ENCODE measurements at places on chromosomes 13 and 19. TPM values are rescaled to one million over a fixed set of nuclear protein-coding genes. Genes with fewer than 3 reads are reported as not detected.
A peak's percentile ranks its signal among the peaks of the same experiment; 100 is the strongest.

Gene TTYH1
- not detected for polyA plus RNA-seq

Gene CATSPERD
- polyA plus RNA-seq = not detected

GRCh38 chr19:4636151-4636717 is 3.1 kb upstream of the TNFAIP8L1 start:
- no peak overlapping the region for H3K27ac ChIP-seq
- no peak overlapping the region for H3K4me3 ChIP-seq
- DNase-seq = peak; percentile 75
- no peaks in the 10 kb centered on the region for H3K4me1 ChIP-seq
- H3K27me3 ChIP-seq = no peaks in the 10 kb centered on the region

Gene ERICH4
- not detected for polyA plus RNA-seq

Gene JAK3
- polyA plus RNA-seq = 2.6 TPM

DNA sequence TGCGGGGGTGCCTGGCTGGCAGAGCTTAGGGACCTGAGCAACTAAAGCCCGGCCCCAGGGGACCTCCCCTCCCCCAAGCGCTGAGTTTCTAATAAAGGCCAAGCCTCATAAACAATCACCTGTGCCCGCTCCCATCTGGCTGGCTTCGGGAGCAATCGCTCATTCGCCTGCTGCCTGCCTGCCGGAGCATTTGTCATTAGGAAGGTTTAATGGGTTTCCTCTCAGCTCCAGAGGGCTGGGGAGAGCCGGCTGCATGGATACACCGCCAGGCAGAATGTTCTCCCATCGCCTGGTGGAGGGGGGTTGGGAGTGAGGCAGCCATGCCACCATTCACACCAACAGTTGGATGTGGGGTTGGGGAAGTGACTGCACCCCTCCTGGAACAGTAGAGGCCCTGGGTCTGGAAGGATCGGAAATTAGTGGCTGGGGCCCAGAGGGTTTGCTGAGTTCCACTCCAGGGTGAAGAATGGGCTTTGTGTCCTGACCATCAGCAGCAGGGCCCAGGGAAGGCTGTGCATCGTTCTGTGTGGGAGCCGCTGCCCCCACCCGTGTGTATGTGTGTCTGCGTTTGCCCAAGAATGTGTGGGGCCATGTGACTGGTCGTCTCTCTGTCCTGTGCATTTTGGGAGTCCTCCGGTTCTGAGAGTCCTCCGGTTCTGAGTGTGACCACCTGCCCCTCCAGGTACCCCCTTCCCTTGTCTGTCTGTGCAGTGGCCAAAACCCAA is 15.3 kb downstream of the PIN1 start:
- H3K36me3 ChIP-seq = no peaks in the 10 kb centered on the region
- DNase-seq = no peak
- no peak overlapping the region for H3K27ac ChIP-seq
- no peaks in the 10 kb centered on the region for H3K27me3 ChIP-seq

- H3K4me3 ChIP-seq = no peak overlapping the region
- no peaks in the 10 kb centered on the region for H3K27me3 ChIP-seq
- no peaks in the 10 kb centered on the region for H3K36me3 ChIP-seq
- no peak for DNase-seq
Measured at GRCh38 chr19:16778796-16779411, 50.3 kb upstream of the SIN3B start.

Gene MYPOP
- 8.3 TPM for polyA plus RNA-seq

DNA sequence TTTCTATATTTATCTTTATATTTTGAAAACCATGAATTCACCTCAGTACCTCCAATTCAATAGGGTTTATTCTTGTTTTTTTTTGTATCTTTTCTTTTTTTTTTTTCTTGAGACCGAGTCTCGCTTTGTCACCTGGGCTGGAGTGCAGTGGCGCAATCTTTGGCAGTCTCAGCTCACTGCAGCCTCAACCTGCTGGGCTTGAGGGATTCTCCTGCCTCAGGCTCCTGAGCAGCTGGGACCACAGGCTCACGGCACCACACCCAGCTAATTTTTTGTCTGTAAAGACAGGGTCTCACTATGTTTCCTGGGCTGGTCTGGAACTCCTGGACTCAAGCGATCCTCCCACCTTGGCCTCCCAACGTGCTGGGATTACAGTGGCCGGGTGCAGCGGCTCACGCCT is 23.1 kb upstream of the EVI5L start:
- H3K4me1 ChIP-seq = no peaks in the 10 kb centered on the region
- no peak overlapping the region for H3K4me3 ChIP-seq
- no peak overlapping the region for H3K27ac ChIP-seq
- no peaks in the 10 kb centered on the region for H3K27me3 ChIP-seq

DNA sequence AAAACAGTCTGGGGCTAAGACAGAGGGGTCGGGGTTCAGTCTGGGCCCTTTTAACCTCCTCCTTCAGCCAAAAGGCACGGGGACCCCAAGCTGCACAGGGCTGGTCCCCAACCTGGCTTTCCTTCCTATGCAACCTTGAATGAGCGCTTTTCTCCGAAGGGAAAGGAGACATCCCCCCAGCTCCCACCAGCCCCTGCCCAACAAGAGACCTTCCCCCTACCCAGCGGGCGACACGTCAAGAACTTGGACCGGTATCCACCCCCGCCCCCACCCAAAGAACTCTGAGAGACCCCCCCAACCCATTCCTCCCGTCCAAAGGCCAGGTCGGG is 35.0 kb upstream of the NANOS3 start:
- H3K4me3 ChIP-seq = peak overlapping the region; percentile 73
- no peaks in the 10 kb centered on the region for H3K36me3 ChIP-seq
- H3K27me3 ChIP-seq = no peaks in the 10 kb centered on the region
- DNase-seq = peak; percentile 56
- H3K27ac ChIP-seq = peak overlapping the region; percentile 89

GRCh38 chr13:80841414-80841813 is 500.5 kb upstream of the SPRY2 start:
- no peaks in the 10 kb centered on the region for H3K36me3 ChIP-seq
- no peak overlapping the region for H3K27ac ChIP-seq
- no peaks in the 10 kb centered on the region for H3K4me1 ChIP-seq
- H3K27me3 ChIP-seq = no peaks in the 10 kb centered on the region
- no peak overlapping the region for H3K4me3 ChIP-seq

DNA sequence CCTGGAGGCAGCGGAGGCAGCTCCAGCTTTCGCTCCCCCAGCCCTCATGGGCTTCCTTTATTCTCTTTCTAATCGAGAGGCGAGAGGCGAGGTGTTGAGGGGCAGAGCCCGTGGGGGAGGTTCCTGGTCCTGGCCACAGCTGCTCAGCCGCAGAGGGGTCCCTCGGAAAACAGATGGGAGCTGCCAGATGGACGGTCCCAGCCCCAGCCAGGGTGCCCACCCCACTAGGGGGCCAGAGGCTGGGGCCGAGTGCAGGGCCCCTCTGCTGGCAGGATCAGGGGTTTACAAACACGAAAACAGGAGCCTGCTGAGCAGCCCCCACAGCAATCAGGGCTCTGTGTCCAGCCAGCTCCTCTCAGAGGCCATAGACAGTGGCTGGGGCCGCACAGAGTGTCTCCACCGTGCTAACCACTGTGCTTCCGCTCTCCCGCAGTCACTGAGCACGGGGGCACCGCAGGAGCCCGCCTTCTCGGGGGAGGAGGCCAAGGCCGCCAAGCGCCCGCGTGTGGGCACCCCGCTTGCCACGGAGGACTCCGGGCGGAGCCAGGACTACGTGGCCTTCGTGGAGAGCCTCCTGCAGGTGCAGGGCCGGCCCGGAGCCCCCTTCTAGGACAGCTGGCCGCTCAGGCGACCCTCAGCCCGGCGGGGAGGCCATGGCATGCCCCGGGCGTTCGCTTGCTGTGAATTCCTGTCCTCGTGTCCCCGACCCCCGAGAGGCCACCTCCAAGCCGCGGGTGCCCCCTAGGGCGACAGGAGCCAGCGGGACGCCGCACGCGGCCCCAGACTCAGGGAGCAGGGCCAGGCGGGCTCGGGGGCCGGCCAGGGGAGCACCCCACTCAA is 182.2 kb downstream of the KDM4B start:
- no peaks in the 10 kb centered on the region for H3K27me3 ChIP-seq
- H3K27ac ChIP-seq = no peak overlapping the region
- H3K36me3 ChIP-seq = no peaks in the 10 kb centered on the region
- no peak overlapping the region for H3K4me3 ChIP-seq
- no peaks in the 10 kb centered on the region for H3K4me1 ChIP-seq
- no peak for DNase-seq

Gene CYP2S1
- not detected for polyA plus RNA-seq

Gene TMC4
- polyA plus RNA-seq = 15.8 TPM

DNA sequence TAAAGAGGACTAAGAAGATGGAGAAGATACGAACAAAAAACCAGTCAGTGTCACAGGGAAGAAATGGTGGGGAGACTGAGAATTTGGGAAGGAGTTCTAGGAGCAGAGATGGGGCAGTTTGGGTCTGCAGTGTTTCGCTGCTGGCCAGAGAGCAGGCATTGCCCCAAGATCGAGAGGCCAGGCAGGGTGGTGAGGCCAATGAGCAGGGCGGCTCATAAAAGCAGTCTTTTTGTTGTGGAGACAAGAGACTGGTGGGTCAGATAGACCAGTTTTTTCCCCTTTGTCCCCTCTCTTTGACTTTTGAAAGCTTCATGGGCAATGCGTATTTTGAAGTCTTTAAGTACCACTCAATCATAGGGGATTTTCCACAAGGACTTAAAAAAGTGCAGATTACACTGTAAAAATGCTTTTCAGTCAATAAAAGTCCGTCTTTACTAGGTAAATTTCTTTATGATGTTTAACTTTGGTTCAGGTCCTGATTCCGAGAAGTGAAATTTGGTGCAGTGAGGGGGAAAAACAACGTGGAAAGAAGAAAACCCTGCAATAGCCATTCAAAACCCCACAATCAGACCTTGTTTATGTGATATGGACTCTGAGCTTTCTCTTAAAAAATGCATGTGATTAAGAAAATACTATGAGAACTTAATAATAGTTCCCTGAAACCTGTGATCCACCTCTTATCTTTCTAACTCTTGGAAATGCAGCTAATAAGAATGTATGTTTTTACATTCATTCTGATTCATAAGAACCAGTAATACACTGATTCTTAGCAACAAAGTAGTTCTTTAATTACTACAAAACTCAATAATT is 338.9 kb downstream of the KLF5 start:
- no peaks in the 10 kb centered on the region for H3K4me1 ChIP-seq
- DNase-seq = no peak
- no peaks in the 10 kb centered on the region for H3K27me3 ChIP-seq
- no peak overlapping the region for H3K27ac ChIP-seq
- H3K4me3 ChIP-seq = no peak overlapping the region

Gene TINCR
- 0.50 TPM for polyA plus RNA-seq

DNA sequence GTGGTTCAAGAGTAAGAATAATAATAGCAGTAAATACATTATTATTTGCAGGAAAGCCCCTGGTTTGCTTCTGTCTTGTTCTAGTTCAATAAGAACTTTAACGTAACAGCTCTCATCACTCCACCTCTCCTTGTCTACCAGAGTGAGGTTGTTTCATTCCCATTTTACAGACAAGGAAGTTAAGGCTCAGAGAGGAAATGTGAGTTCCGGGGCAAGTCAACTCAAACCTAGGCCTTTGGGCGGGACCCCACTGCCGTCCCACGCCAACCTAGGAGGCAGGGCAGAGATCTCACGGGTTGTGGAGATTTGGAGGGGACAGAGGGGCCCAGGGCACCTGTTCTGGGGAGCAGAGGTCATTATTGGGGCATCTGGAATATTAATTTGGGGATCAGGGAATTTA is 1.5 kb downstream of the MAP4K1 start:
- H3K4me3 ChIP-seq = no peak overlapping the region
- no peaks in the 10 kb centered on the region for H3K27me3 ChIP-seq
- H3K36me3 ChIP-seq = no peaks in the 10 kb centered on the region

Gene PEG3
- polyA plus RNA-seq = 3.5 TPM

Gene DACT3
- 47.0 TPM for polyA plus RNA-seq

- DNase-seq = no peak
- no peak overlapping the region for H3K4me3 ChIP-seq
- H3K27ac ChIP-seq = no peak overlapping the region
- no peaks in the 10 kb centered on the region for H3K4me1 ChIP-seq
Measured at GRCh38 chr13:21435687-21436151, 23.4 kb downstream of the ZDHHC20 start.

DNA sequence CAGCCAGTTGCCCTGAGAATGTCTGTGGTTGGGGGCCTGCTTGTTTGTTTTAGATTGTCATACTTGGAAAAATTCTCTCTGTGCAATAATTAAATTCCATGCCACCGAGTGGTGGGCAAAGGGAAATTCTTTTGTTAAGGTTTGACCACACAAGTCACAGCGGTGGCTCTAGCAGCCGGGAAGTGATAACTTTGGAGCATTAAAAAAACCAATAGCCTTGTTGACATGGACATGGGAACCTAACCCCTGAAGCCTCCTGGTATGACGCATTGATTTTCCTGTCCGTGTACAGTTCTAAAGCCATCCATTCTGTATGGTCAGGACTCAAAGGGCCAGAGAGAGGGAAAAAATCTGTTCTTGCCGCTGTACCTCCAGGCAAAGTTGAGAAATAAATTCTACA is 384.9 kb upstream of the ZNF507 start:
- no peak for DNase-seq
- no peaks in the 10 kb centered on the region for H3K36me3 ChIP-seq

Gene IGFL3
- polyA plus RNA-seq = not detected

DNA sequence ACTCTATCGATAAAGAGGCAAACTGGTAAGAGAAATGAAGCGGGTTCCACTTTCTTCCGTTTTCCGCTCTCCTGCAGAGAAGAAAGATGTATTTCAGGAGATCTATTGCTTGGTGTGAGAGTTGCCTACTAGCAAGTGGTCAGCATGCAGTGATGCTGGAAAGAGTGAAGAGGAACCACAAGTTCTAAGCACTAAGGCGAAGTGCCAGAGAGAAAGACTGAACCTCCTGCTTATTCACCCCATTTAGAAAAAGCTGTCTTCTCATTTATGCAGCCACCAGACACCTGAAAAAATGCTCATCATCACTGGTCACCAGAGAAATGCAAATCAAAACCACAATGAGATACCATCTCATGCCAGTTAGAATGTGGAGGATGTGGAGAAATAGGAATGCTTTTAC is 78.7 kb upstream of the GPC6 start:
- no peak overlapping the region for H3K4me3 ChIP-seq
- no peak for DNase-seq
- no peak overlapping the region for H3K27ac ChIP-seq
- no peaks in the 10 kb centered on the region for H3K4me1 ChIP-seq
- H3K36me3 ChIP-seq = no peaks in the 10 kb centered on the region

Gene SLC10A2
- 0.13 TPM for polyA plus RNA-seq

- no peaks in the 10 kb centered on the region for H3K27me3 ChIP-seq
- H3K4me3 ChIP-seq = no peak overlapping the region
- no peaks in the 10 kb centered on the region for H3K36me3 ChIP-seq
- no peaks in the 10 kb centered on the region for H3K4me1 ChIP-seq
Measured at GRCh38 chr19:3683405-3684053, 16.7 kb downstream of the PIP5K1C start.

- H3K36me3 ChIP-seq = no peaks in the 10 kb centered on the region
- H3K27ac ChIP-seq = no peak overlapping the region
- peak; percentile 36 for DNase-seq
- no peaks in the 10 kb centered on the region for H3K4me1 ChIP-seq
Measured at GRCh38 chr13:113650275-113650674, 7.7 kb downstream of the ATP4B start.

- no peaks in the 10 kb centered on the region for H3K4me1 ChIP-seq
- no peak overlapping the region for H3K4me3 ChIP-seq
- no peak overlapping the region for H3K27ac ChIP-seq
Measured at GRCh38 chr13:93368718-93369117, 142.1 kb downstream of the GPC6 start.

Gene VSTM1
- polyA plus RNA-seq = not detected

Gene SLITRK1
- polyA plus RNA-seq = not detected

Measured in aorta (tissue), 5 donors.